ENCODE measurements at places on chromosomes 7 and 10.

DNA sequence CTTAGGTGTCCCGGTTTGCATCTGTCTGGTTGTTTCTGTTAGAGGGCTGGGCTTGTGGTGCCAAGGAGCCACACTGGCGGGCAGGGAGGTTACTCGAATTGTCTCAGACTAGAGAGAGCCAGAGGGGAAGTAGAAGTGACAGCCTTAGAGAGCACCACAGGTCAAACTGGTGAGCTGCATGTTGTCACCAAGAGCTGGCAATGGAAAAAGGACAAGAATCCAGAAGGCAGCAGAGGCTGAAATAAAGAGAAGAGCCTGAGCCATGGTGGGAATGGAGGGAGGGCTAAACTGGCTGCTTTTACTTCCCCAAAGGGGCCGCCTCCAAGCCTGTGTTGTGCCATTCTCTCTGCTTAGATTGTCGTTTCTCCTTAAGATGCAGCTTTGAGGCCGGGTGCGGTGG is 31.1 kb upstream of the RHBDD2 start:
- DNase-seq = no peak

DNA sequence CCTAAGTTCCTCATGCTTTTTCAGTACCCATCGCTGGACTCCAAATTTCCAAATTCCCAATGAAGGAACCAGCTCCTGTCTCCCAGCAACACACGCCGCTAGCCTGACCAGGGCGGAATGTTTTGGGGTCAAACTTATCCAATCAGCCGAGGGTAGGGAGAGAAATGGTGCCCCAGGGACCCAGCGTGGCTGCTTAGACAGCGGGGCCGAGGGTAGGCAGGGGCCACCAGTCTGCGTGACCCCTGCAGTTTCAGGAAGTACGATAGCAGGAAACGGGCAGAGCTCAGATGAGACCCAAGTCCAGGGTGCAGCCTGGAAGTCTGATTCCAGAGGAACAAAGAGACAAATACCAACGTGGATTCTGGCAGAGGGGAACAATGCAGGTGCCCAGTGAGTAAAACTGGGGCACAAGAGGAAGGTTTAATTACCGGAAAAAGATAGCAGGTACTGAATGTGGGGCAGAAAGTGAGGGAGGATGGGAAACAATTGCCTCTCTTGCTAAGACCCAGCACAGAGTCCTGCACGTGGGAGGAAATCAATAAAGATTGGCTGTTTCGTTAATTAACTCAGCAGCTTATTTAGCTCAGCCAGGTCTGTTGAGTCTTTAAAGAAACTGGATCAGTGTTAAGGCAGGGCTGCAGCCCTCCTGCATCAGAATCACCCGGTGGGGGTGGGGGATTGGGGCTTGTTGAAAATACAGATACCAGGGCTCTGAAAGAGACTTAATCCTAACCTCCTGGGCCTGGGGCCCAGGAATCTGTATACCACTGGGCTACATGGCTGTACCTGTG is 50.4 kb upstream of the NFE2L3 start:
- peak; percentile 32 for DNase-seq

DNA sequence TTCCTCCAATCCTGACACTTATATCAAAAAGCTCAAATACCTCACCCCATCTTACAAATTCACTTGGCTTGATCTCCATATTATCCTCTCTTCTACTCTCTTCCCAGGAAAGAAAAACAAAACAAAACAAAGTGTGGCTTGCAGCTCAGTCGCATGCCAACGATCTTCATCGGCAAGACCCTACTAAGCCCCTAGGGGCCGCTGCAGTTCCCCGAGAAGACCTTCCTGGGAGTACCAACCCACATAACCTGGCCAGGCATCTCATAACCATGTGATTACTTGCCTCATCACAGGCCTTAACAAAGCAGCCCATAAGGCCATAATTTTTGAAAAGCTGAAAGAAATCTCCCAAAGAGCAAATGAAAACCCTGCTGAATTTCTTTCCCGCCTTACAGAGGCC is 103.7 kb downstream of the ZNF92 start:
- no peak for DNase-seq

DNA sequence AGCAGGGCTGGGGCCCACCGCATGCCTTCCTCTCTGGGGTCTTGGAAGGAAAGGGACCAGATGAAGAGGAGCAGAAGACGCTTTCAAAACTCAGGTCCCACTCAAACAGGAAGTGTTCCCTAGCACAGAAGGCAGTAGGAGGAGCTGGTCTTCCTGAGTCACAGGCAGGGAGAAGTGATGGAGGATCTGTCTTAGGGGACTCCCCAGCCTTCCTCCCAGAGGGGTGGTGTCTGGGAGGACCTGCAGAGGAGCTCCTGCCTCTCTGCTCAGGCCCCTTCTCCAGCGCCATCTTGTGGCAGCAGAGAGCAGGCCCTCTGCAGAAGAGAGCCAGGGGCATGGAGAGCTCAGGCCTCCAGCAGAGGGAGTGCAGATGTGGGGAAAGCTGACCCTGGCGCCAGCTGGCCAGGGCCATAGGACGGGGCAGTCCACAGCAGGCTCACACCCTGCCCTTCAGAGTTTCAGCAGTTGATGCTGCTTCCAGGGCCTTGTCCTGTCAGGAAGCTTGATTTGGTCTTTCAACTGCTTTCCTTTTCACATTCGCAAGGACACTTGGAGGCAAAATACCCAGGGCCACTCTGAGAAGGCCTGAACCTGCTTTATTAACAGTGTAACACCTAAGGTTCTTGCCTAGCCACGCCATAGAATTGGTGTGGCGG is 62.2 kb upstream of the TARP start:
- DNase-seq = peak; percentile 92

GRCh38 chr7:47535035-47535703 is 46.7 kb downstream of the TNS3 start:
- peak; percentile 36 for DNase-seq

GRCh38 chr10:49183596-49184542 is 4.3 kb downstream of the TMEM273 start:
- peak; percentile 33 for DNase-seq

DNA sequence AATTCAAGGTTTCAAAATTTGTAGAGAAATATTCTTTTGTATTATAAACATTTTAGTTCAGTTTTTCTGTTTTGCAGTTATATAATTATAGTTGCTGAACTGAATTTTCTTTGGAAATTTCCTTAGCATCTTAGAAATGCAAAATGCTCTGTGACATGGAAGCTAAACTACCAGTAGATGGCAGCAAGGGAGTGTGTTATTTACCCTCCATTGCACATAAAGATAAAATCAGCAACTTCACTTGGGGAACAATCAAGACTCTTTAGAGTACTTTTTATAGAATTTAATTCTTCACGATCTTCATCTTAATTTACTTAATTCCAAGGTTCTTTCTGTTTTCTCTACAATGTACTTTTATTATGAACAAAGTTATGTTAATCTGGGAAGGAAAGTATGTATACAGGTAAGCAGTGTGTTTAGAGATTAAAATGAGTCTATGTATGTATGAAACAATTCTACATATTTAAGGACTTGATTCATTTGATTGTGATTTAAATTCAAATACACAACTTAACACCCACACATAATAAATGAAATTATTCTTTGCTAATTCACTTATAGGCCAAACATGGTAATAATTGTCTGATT is 404.2 kb downstream of the THSD7A start:
- DNase-seq = peak; percentile 82

DNA sequence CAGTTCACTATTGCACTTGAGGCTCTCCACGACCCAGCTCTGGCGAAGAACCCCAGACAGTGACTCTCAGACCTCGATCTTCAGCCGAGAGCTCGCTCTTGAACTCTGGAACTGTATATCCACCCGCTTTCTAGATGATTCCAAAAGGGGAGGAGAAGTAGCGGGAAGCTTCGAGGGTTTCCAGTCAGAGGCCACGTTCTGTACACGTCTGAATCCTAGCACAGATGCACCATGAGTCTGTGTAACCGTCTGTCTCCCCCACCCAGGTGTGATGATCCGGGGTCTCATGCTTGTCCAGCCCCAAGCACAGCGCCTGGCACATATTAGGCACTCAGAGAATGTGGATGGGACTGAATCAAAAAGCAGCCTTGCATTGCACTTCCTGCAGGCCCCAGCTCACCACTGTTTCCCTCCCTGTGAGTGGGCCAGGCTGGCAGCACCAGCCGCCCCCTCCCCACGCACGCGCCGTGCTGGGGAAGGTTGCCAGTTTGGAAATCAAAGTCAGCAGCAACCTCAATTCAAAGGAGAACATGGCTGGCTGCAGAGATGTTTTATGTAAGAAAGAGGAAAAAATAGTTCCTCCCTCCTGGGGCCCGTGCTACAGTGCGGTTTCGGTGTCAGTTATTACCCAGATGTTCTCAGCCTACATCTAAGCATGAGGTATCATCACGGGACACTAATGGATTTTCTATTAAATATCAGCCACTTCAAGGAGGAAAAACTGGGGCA is 5.7 kb downstream of the GRID2IP start:
- DNase-seq = no peak

DNA sequence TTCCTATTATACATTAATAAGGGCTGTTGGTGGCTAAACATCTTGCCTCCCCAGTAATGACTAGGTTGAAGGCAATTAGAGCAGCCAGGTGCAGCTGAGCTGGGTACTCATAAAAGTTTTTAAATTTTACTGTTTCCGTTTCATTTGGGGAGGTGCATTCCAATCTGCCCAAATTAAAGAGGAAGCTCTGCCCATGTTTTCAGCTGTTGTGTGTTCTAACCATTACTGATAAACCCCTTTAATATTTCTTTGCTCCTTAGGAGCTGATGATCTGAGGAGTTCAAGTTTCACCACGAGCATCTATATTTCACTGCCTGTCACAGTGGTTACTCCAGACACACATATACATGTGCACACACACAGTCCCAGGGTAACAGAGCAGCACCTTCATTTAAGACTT is 94.4 kb downstream of the JAZF1 start:
- no peak for DNase-seq

GRCh38 chr10:114166043-114166442 is 8.0 kb downstream of the CCDC186 start:
- no peak for DNase-seq

DNA sequence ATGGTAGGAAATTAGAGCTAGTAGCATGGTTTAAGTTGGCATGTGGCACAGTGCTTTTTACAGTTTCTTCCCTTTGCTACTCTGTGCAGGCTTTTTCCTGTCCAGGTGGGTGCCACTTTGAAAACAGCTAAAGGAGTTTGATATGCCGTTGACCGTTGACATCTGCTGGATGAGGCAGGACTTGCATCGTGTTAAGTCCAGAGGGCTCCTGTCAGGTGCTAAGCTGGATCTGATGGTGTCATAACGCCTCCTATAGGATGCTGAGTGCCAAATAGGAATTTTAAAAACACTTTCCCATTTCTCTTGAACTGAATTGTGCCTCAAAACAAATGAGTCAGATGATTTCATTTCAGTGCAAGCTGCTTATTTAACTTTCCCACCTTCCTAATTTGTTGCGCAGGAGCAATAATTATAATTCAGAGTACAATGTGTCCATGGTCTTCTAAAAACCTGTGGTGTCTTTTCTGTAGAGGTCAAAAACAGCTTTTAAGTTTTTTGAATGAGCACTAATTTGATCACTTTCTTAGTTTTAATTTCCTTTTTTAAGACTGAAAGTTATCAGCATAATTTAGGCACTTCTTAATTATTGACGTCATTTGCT is 178.3 kb downstream of the CDCA7L start:
- peak; percentile 68 for DNase-seq

- DNase-seq = no peak
Observed at GRCh38 chr7:32673275-32673983, 178.1 kb downstream of the AVL9 start.

- DNase-seq = no peak
Observed at GRCh38 chr10:73644767-73645166, 3.5 kb upstream of the MYOZ1 start.

- no peak for DNase-seq
Observed at GRCh38 chr10:125208854-125209565, 48.6 kb upstream of the CTBP2 start.

GRCh38 chr7:142711746-142712616 is 37.3 kb upstream of the PRSS1 start:
- no peak for DNase-seq

- no peak for DNase-seq
Observed at GRCh38 chr7:123425246-123425645, 109.1 kb downstream of the IQUB start.

DNA sequence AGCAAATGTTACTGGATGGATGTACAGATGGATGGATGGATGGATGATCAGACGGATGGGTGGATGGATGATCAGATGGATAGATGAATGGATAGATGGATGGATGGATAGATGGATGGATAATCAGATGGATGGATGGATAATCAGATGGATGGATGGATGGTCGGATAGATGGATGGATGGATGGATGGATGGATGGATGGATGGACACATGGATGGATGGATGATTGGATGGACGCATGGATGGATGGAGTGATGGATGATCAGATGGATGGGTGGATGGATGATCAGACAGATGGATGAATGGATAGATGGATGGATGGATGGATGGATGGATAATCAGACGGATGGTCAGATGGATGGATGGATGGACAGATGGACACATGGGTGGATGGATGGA is 90.3 kb upstream of the TCF7L2 start:
- DNase-seq = no peak

- peak; percentile 87 for DNase-seq
Observed at GRCh38 chr7:54932818-54933543, 85.8 kb upstream of the EGFR start.

- no peak for DNase-seq
Observed at GRCh38 chr10:117757086-117757720, 214.7 kb downstream of the EMX2 start.

- DNase-seq = no peak
Observed at GRCh38 chr10:51272555-51272954, 198.3 kb downstream of the PRKG1 start.

DNA sequence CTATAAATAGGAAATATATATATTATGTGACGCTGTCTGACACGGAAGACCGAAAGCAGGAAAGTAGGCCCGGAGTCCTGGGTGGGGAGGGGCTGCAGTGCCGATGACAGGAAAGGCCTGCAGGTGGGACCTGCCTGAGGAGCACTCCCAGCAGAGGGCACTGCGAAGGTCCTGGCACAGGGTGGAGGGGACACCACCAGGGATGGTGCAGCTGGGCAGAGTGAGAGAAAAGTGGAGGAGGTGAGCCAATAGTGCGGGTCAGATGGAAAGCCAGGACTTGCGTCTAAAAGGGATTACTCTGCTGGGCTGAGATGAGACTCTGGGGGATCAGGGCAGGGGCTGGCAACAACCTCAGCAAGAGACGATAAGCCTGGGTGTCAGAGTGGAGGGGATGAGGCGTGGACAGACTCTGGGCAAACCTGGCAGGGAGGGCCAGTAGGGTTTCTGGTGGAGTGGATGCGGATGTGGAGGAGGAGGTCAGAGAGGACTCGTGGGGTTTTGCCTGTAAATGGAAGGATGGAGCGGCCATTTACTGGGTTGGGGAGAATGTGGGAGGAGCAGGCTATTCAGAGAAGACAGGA is 118.2 kb upstream of the ZNF746 start:
- DNase-seq = no peak

GRCh38 chr7:133428326-133428725 is 175.4 kb downstream of the EXOC4 start:
- DNase-seq = no peak

- DNase-seq = no peak
Observed at GRCh38 chr10:59397961-59398360, 35.6 kb upstream of the FAM13C start.

- DNase-seq = no peak
Observed at GRCh38 chr10:42985436-42986316, 91.2 kb upstream of the RET start.

GRCh38 chr7:135147899-135148721 is at the start of gene TMEM140:
Gene TMEM140, plus strand, starts transcription at chr7:135148072. Its CDS starts 16,370 bp downstream, at chr7:135164442.
- DNase-seq = peak; percentile 82
